Activated T-helper 1 cell treated with anti-CD3 and anti-CD28 coated beads, Interleukin-12 subunit alpha, Interleukin-12 subunit beta, Interleukin-2, Interleukin-4 antibody, amounts not matched to agents 30 ng/mL and 10 ng/mL and 1 ng/mL, durations not matched to agents 14 hours and 24 hours and 36 hours (primary cell): ENCODE measurements at places on chromosomes 6 and 20. TPM values are rescaled to one million over a fixed set of nuclear protein-coding genes. Genes with fewer than 3 reads are reported as not detected.

- H3K27ac ChIP-seq: no peak overlapping the region
- no peak overlapping the region for H3K4me3 ChIP-seq
- peaks cover 8% of the 10 kb centered on the region for H3K4me1 ChIP-seq
- no peaks in the 10 kb centered on the region for H3K36me3 ChIP-seq
- no peaks in the 10 kb centered on the region for H3K27me3 ChIP-seq
Measured at GRCh38 chr6:53161481-53162009, 12.9 kb upstream of the GCM1 start.

- H3K27me3 ChIP-seq: no peaks in the 10 kb centered on the region
- peak overlapping the region; percentile 19 for H3K4me3 ChIP-seq
- H3K4me1 ChIP-seq: peaks cover 61% of the 10 kb centered on the region
- DNase-seq: no peak
Measured at GRCh38 chr6:16511723-16512489, 249.4 kb downstream of the ATXN1 start.

- H3K27ac ChIP-seq: no peak overlapping the region
- no peak for DNase-seq
- H3K4me3 ChIP-seq: no peak overlapping the region
- no peaks in the 10 kb centered on the region for H3K4me1 ChIP-seq
- H3K36me3 ChIP-seq: peaks cover 1% of the 10 kb centered on the region
Measured at GRCh38 chr20:62551407-62552323, 75.9 kb upstream of the GATA5 start.

GRCh38 chr6:118981884-118982574, 47.1 kb upstream of the MCM9 start:
- H3K27me3 ChIP-seq: no peaks in the 10 kb centered on the region
- H3K4me1 ChIP-seq: peaks cover 7% of the 10 kb centered on the region
- no peak for DNase-seq
- no peak overlapping the region for H3K4me3 ChIP-seq
- no peak overlapping the region for H3K27ac ChIP-seq
- peaks cover 12% of the 10 kb centered on the region for H3K36me3 ChIP-seq

DNA sequence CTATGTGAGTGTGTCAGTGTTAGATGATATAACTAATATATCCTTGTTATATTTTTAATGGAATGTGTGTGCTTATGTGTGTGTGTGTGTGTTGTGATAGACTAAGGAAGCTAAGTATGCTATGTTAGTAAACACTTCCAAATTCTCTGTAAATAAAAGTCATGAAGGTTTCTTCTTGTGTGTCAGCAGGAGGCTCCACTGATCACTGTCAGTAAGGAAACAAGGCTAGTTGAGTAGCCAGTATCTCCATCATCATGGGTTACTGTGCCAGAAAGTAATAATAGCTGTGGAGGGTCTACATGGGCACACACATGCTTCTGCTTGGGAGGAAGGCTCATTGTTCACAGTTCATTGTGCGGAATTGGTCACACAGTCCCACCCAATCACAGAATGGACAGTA, 302.8 kb upstream of the RNF217 start:
- no peak overlapping the region for H3K27ac ChIP-seq
- H3K4me3 ChIP-seq: no peak overlapping the region
- no peak for DNase-seq
- H3K27me3 ChIP-seq: no peaks in the 10 kb centered on the region

DNA sequence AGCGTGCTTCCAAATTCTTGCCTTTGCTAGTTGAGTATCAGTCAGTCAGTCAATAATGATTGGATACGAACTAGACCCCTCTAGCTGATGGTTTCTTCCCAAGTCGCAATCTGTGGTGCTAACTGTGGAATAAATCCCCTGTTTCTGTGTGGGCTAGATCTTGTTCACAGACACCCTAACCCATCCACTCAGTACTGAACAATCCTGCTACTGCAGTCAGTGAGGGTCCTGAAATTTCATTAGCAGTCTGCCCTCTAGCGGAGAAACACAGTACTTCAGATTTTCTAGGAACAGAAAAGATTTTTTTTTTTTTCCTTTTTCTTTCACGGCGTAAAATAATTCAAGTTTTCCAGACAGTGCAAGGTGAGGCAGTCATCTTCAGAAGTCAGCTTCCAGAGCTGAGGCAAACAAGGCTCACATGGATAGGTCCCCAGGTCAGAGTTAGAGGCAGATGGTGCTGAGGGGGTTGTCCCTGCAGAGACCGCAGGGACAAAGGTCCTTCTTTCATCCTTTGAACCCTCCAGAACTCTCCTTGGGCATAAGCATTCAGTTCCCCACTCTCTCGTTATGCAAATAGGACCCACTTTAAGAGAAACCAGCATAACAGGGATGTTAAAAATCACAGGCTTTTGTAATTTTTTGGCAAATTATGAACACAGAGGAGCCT, 119.6 kb downstream of the SCML4 start:
- peaks cover 15% of the 10 kb centered on the region for H3K4me1 ChIP-seq
- DNase-seq: no peak
- H3K27ac ChIP-seq: no peak overlapping the region
- peaks cover 2% of the 10 kb centered on the region for H3K36me3 ChIP-seq
- H3K27me3 ChIP-seq: peaks cover 1% of the 10 kb centered on the region

GRCh38 chr20:4613184-4613583, 108.5 kb upstream of the PRND start:
- H3K27ac ChIP-seq: no peak overlapping the region
- H3K4me1 ChIP-seq: peaks cover 10% of the 10 kb centered on the region
- no peak for DNase-seq
- peaks cover 12% of the 10 kb centered on the region for H3K27me3 ChIP-seq
- no peaks in the 10 kb centered on the region for H3K36me3 ChIP-seq

- no peak overlapping the region for H3K27ac ChIP-seq
- H3K27me3 ChIP-seq: peaks cover 36% of the 10 kb centered on the region
- H3K4me1 ChIP-seq: no peaks in the 10 kb centered on the region
- H3K4me3 ChIP-seq: no peak overlapping the region
Measured at GRCh38 chr6:71414486-71414885, 125.9 kb downstream of the OGFRL1 start.

- no peak overlapping the region for H3K27ac ChIP-seq
- H3K27me3 ChIP-seq: no peaks in the 10 kb centered on the region
- DNase-seq: no peak
- H3K4me3 ChIP-seq: no peak overlapping the region
- no peaks in the 10 kb centered on the region for H3K4me1 ChIP-seq
- no peaks in the 10 kb centered on the region for H3K36me3 ChIP-seq
Measured at GRCh38 chr20:42986143-42986773, 203.4 kb downstream of the PTPRT start.

DNA sequence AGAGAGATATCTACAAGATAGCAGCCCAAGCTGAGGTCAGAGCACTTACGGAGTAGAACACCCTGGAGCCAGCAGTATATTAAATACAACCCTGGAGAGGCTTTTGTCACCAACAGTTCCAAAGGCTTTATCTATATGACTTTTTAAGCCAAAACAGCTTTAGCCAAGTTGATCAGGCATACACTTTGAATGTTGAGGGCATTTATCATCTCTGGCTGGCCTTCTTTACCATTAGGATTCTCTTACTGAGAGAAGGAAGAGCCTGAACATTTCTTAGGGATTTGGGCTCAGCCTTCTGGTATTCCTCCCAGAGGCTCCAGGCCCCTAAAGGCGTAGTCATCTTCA, 161.3 kb upstream of the RIMS1 start:
- H3K27me3 ChIP-seq: no peaks in the 10 kb centered on the region
- H3K27ac ChIP-seq: no peak overlapping the region
- DNase-seq: no peak
- H3K4me1 ChIP-seq: no peaks in the 10 kb centered on the region

DNA sequence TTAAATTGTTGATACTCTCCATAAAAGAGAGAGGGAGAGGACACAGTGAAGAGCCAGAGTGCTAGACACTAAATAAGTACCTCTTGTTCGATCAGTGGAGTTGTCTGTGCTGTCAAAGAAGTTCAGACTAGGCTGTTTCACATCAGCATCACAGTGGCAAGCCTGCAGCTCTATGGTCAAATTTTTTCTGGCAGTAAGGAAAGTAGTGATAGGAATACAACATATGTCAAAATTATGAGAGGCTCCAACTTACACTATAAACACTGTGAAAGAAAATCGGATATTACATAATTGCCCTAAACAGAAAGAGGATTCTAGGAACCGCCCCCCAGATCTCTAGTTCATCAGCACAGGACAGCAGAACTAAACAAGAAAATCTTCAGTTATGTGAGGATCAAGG, 23.1 kb downstream of the DNAH8 start:
- no peaks in the 10 kb centered on the region for H3K36me3 ChIP-seq
- H3K27ac ChIP-seq: no peak overlapping the region
- DNase-seq: no peak
- no peaks in the 10 kb centered on the region for H3K4me1 ChIP-seq

GRCh38 chr6:95145457-95145856, 431.9 kb upstream of the MANEA start:
- no peaks in the 10 kb centered on the region for H3K4me1 ChIP-seq
- H3K4me3 ChIP-seq: no peak overlapping the region
- no peaks in the 10 kb centered on the region for H3K36me3 ChIP-seq
- no peaks in the 10 kb centered on the region for H3K27me3 ChIP-seq
- no peak overlapping the region for H3K27ac ChIP-seq

DNA sequence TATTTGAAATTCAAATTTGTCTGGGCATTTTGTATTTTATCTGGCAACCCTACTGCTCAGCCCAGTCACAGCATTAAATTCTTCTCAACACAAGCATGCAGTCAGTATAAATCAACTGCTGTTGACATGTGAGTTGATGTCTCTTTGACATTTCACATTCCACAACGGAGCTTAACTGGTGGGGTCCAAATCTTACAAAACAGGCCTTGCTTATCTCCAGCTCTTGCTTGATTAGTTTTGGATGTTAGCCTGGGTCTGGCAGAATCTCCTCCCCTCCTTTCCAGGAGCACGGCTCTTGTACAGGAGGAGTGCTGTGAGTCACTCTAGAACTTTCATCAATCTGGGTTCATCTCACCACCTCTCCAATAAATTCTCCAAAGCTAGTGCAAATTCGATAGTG, 80.8 kb upstream of the PHACTR1 start:
- no peak overlapping the region for H3K27ac ChIP-seq
- H3K4me3 ChIP-seq: no peak overlapping the region
- peaks cover 7% of the 10 kb centered on the region for H3K4me1 ChIP-seq
- H3K36me3 ChIP-seq: no peaks in the 10 kb centered on the region
- DNase-seq: no peak

- peaks cover 6% of the 10 kb centered on the region for H3K27me3 ChIP-seq
- no peak overlapping the region for H3K4me3 ChIP-seq
- peaks cover 19% of the 10 kb centered on the region for H3K4me1 ChIP-seq
- no peak for DNase-seq
- H3K27ac ChIP-seq: no peak overlapping the region
Measured at GRCh38 chr6:43804550-43805223, 34.7 kb downstream of the VEGFA start.

DNA sequence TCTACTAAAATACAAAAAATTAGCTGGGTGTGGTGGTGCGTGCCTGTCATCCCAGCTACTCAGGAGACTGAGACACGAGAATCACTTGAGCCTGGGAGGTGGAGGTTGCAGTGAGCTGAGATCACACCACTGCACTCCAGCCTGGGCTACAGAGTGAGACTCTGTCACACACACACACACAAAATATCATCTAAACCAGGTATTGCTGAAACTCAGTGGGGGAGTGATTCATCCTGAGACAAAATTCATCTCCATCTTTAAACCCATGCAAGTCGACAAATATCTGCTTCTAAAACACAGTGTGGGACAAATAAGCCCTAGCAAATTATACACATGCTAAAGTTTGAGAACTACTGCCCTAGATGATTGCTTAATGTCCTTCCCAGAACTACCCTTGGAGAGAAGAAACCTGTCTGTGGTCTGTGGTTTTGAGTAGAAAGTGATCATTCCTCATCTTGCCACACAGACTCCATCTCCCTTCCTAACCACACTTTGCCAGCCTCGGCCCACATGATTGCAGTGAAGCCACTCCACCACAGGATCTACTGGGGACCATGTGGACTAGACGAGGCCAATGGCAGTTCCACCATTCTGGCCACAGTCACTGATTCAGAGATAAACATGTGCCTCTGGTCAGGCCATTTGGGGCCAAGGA, 130.3 kb downstream of the OPRM1 start:
- H3K27me3 ChIP-seq: no peaks in the 10 kb centered on the region
- no peak for DNase-seq
- no peak overlapping the region for H3K27ac ChIP-seq
- H3K4me3 ChIP-seq: no peak overlapping the region
- peaks cover 13% of the 10 kb centered on the region for H3K36me3 ChIP-seq
- H3K4me1 ChIP-seq: peaks cover 7% of the 10 kb centered on the region

DNA sequence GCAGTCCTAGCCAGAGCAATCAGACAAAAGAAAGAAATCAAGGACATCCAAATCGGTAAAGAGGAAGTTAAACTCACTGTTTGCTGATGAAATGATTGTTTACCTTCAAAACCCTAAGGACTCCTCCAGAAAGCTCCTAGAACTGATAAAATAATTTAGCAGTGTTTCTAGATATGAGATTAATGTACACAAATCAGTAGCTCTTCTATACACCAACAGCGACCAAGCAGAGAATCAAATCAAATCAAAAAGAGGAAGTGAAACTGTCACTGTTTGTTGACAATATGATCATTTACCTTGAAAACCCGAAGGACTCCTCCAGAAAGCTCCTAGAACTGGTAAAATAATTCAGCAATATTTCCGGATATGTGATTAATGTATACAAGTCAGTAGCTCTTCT, 21.7 kb downstream of the SERPINB9 start:
- H3K27me3 ChIP-seq: no peaks in the 10 kb centered on the region
- H3K27ac ChIP-seq: peak overlapping the region; percentile 30
- H3K4me3 ChIP-seq: peak overlapping the region; percentile 42
- H3K36me3 ChIP-seq: peaks cover 31% of the 10 kb centered on the region

DNA sequence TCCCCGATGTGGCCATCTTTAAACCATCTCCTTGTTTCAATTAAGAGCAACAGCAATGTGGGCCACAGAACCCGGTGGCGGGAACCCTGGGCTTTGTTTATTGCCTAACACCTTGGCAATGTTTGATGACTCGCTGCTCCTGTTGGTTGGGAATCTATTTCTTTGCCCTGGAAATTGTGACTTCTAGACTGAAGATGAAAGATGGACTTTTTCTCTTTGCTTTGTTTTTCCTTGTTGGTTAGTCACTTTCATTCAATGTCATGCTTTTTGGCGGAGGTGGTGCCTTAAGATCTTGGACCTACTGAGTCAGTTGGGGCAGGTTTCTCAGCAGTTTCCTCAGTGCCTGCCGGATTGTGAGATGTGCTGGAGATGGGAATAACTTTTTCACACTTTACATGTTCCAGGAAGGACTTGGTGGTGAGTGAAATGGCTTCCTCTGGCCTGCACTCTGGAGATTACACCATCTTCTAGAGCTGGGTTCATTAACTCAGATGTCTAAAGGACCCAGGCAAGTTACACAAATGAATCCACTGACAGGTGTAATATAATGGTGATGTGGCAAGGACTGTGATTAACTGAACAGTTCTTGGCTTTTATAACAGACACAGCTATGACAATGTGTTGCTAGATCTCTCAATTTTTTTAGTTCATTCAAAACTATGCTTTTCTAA, 56.3 kb downstream of the TSHZ2 start:
- peak overlapping the region; percentile 66 for H3K27ac ChIP-seq
- no peak for DNase-seq
- H3K36me3 ChIP-seq: peaks cover 9% of the 10 kb centered on the region

Gene RAD21L1
- not detected in 2 replicates for total RNA-seq

Gene DUSP15
- total RNA-seq: not detected in 2 replicates

Gene CRISP3
- total RNA-seq: not detected in 2 replicates

Gene FUT9
- total RNA-seq: not detected in 2 replicates

Gene BPI
- total RNA-seq: not detected in 2 replicates

Gene LATS1
- 33.1 and 34.0 TPM in 2 replicates for total RNA-seq

Gene MATN4
- 2.0 and 2.1 TPM in 2 replicates for total RNA-seq

Gene BHLHE23
- not detected in 2 replicates for total RNA-seq

Gene IMPG1
- not detected in 2 replicates for total RNA-seq

Gene TRAPPC3L
- total RNA-seq: not detected in 2 replicates
